T-helper 17 cell (primary cell): ENCODE measurements at places on chromosomes 5 and 9.

DNA sequence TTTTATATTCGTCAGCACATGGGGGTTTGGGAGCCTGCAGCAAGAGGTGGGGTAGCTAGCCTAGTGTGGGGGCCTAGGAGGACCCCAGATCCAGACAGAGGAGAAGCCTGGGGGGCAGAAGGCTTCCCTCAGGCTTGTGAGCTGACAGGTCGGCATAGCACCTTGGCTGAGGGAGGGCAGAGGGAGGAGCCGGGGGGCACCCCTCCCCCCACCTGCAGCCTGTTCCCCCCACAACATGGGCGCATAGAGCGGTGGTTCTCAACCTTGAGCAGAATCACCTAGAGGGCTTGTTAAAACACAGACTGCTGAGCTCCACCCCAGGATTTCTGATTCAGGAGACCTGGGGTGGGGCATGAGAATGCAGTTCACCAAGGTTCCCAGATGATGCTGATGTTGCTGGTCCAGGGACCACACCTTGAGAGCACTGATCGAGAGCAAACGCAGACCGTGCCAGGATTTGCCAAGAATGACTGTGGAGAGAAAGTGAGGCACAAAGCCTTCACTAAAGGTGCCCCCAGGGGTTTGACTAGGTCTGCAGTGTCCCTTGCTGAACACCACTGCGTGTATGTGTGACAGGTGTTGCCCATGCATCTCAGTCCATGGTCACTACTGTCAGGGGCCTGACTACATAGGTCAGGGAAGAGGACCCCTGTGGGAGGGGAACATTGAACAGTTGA lies 163.3 kb downstream of the MACROH2A1 start:
- H3K4me3 ChIP-seq, result no peak overlapping the region
- peaks cover 37% of the 10 kb centered on the region for H3K27me3 ChIP-seq
- no peak overlapping the region for H3K27ac ChIP-seq
- H3K36me3 ChIP-seq, result no peaks in the 10 kb centered on the region
- DNase-seq, result no peak

- peaks cover 5% of the 10 kb centered on the region for H3K36me3 ChIP-seq
- H3K27ac ChIP-seq, result peak overlapping the region; percentile 98
- H3K4me3 ChIP-seq, result peak overlapping the region; percentile 93
- DNase-seq, result no peak
- no peaks in the 10 kb centered on the region for H3K27me3 ChIP-seq
- peaks cover 46% of the 10 kb centered on the region for H3K4me1 ChIP-seq
These were observed 841 bp downstream of the GRK6 start for GRCh38 chr5:177427211-177427822.

DNA sequence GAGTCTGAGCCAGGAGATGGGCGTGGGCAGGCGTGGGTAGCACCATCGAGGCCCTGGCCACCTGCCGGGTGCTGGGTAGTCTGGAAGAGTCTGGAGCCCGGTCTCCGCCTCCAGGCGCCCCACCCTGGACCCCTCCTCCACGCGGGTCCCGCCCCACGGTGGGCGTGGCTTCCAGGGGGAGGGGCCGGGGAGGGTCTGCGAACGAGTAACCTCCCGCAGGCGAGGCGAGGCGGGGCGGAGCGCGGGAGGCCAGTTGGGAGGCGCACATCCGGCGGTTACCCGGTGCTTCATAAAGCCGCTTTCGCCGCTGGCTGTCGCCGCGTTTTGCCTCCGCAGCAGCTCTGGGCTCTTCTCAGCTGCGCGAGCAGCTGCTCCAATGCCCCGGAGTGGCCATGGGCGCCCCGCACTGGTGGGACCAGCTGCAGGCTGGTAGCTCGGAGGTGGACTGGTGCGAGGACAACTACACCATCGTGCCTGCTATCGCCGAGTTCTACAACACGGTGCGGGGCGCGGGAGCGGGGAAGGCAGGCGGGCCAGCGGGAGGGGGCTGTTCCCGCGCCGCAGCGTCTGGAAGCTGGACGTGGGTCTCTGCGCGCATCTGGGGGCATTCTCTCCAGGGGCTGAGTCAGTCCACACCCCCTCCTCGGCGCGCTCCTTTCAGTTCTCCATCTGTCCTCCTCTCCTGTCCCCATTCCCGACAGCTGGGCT lies at the start of gene ACER2:
Gene ACER2 (plus strand): TSS at position 317 of the 708 bp plus-strand sequence. CDS start 76 bp downstream, at position 393.
- no peaks in the 10 kb centered on the region for H3K27me3 ChIP-seq
- peak within 1 kb of the TSS; percentile 96 for H3K4me3 ChIP-seq
- H3K27ac ChIP-seq, result peak within 1 kb of the TSS; percentile 47
- DNase-seq, result peak; percentile 94

GRCh38 chr9:110334183-110334582 lies 3.5 kb downstream of the TXNDC8 start:
- H3K4me1 ChIP-seq, result no peaks in the 10 kb centered on the region
- peaks cover 16% of the 10 kb centered on the region for H3K27me3 ChIP-seq
- DNase-seq, result no peak
- no peaks in the 10 kb centered on the region for H3K36me3 ChIP-seq
- no peak overlapping the region for H3K27ac ChIP-seq

DNA sequence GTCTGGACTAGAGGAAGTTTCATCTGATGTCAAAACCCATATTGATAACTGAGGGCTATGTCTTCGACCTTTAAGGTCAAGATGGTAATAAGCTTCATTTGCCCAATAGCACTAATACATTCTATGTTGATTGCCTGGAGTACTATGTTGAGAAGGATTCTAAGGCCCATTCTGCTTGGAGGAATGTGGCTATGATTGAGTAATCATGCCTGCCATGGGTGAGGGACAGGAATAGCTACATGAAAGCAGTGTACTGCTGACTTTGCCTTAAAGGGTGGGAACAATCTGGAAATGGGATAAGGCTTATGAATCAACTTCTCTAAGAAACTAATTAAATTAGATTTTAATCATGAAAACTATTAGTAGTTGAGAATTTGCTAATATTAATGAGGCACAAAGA lies 13.6 kb downstream of the NNT start:
- H3K36me3 ChIP-seq, result no peaks in the 10 kb centered on the region
- H3K27me3 ChIP-seq, result no peaks in the 10 kb centered on the region
- DNase-seq, result no peak
- H3K27ac ChIP-seq, result no peak overlapping the region
- H3K4me1 ChIP-seq, result peaks cover 4% of the 10 kb centered on the region

DNA sequence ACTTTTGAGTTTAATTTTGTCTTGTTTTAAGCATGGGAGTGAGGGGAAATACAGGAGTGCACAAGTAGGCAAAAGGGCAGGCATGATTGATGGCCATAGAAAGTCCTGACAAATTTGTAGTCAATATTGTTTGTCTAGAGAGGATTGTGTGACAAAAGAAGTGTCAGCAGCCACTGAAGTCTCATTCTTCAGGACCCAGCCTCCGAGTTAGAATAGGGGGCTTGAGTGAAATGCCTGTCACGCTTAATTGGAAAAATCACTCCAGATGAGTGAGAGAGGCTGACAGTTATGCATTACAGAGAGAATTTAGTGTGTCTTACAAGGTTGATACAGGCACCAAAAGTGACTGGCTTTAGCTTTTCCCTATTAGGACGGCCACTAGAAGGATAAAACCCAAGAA lies 81.9 kb upstream of the RPS23 start:
- H3K4me3 ChIP-seq, result no peak overlapping the region
- H3K27ac ChIP-seq, result peak overlapping the region; percentile 97
- H3K4me1 ChIP-seq, result peaks cover 32% of the 10 kb centered on the region
- DNase-seq, result no peak
- H3K36me3 ChIP-seq, result no peaks in the 10 kb centered on the region

GRCh38 chr9:89374176-89374575 lies 55.9 kb downstream of the SECISBP2 start:
- peaks cover 8% of the 10 kb centered on the region for H3K36me3 ChIP-seq
- no peaks in the 10 kb centered on the region for H3K27me3 ChIP-seq
- H3K27ac ChIP-seq, result peak overlapping the region; percentile 86
- no peak for DNase-seq
- H3K4me3 ChIP-seq, result no peak overlapping the region
- H3K4me1 ChIP-seq, result peaks cover 21% of the 10 kb centered on the region

- peaks cover 12% of the 10 kb centered on the region for H3K4me1 ChIP-seq
- H3K4me3 ChIP-seq, result no peak overlapping the region
- H3K27me3 ChIP-seq, result no peaks in the 10 kb centered on the region
- H3K27ac ChIP-seq, result no peak overlapping the region
- DNase-seq, result no peak
- peaks cover 5% of the 10 kb centered on the region for H3K36me3 ChIP-seq
These were observed 36.9 kb downstream of the MACROH2A1 start for GRCh38 chr5:135362102-135362501.

- peaks cover 3% of the 10 kb centered on the region for H3K4me1 ChIP-seq
- H3K4me3 ChIP-seq, result no peak overlapping the region
- DNase-seq, result no peak
- H3K27me3 ChIP-seq, result peaks cover 6% of the 10 kb centered on the region
These were observed 146.3 kb downstream of the SNCAIP start for GRCh38 chr5:122458278-122458872.
